Spleen (tissue), 13 donors: ENCODE measurements at places on chromosomes 1 and 21. TPM values are rescaled to one million over a fixed set of nuclear protein-coding genes. Genes with fewer than 3 reads are reported as not detected.

The IL20 gene
- total RNA-seq: not detected

The RCAN3 gene
- total RNA-seq: 16.7 TPM

The SUSD4 gene
- total RNA-seq: 0.68 TPM

The TEDDM1 gene
- not detected for total RNA-seq

- DNase-seq: no peak
Measured at GRCh38 chr21:46443910-46444309, 14.8 kb upstream of the DIP2A start.

DNA sequence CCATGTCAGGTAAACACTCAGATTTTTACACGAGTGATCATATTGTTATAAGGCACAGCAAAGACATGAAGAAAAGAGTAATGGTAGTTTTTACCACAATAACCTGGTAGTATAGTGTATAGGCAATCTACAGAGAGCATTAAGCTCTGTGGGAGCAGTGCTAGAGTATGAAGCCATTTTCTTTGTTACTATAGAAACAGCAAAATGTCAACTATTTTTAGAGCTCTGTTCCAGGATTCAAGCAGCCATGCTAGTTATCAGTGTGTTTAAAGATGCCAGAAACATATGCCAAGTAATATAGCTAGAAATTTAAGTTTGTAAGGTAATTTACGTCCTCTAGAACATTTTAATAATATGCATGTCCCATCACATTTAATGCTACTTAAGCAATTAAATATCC, 77.6 kb upstream of the RGS18 start:
- DNase-seq: no peak
